AG08396 (cell line): ENCODE measurements at places on chromosomes 11 and 22.
A peak's percentile ranks its signal among the peaks of the same experiment; 100 is the strongest.

DNA sequence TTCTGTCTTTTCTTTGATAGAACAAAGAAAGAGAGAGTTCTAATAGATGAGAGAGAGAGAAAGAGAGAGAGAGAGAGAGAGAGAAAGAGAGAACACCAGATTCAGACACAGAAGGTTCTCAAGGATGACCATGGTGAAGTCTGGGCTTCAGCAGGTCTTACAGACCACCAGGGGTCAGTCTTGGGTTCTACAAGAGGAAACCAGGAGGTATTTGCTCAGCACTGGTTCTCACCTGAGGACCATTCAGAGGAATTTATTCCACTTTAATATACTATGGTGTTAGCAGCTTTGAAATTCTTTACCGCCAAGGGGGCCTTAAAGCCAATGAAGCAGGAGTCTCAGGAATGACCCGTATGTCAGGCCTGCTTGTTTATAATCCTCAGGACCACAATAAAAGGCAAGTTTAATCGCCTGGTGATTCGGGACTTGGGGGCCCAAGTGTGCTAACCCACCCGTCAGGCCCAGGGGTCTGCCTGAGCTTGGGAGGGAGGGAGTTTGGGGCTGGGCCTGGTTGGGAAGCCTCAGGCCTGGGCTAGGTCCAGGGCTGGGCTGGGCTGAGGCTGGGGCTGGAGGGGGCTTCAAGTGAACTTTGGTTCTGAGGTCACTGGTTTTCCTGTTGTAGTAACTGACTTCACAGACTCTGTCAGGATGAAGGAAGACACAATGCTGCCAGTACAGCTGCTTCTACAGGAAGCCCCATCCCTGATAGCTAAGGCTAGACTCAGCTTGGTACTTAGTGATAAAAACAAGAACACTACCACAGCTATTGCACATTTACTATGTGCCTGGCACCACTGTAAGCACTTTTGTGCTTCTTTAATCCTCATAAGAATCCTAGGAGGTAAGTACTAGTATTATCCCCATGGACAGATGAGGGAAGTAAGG lies 179.2 kb upstream of the ZBED5 start:
- DNase-seq: peak; percentile 32

GRCh38 chr11:57515332-57516060 lies at the start of gene SLC43A1:
SLC43A1 (minus strand) TSS chr11:57515702; CDS start chr11:57514111, 1,591 bp downstream.
- DNase-seq: peak; percentile 87

GRCh38 chr11:81165164-81165563 lies 1568.5 kb downstream of the FAM181B start:
- no peak for DNase-seq

- DNase-seq: no peak
These were observed 5.5 kb downstream of the CEP57 start for GRCh38 chr11:95795627-95796295.

GRCh38 chr11:36450110-36450572 lies 59.9 kb downstream of the TRAF6 start:
- DNase-seq: no peak

GRCh38 chr22:49381595-49382450 lies 445.9 kb downstream of the BRD1 start:
- DNase-seq: no peak

- DNase-seq: no peak
These were observed 129.9 kb downstream of the WT1 start for GRCh38 chr11:32305460-32305859.

- DNase-seq: no peak
These were observed 13.3 kb upstream of the PRG2 start for GRCh38 chr11:57403802-57404147.
